ENCODE measurements at places on chromosomes 3 and 15. TPM values are rescaled to one million over a fixed set of nuclear protein-coding genes. Genes with fewer than 3 reads are reported as not detected.

- H3K27ac ChIP-seq = no peak overlapping the region
- no peak for DNase-seq
- no peaks in the 10 kb centered on the region for H3K36me3 ChIP-seq
- H3K4me3 ChIP-seq = no peak overlapping the region
Observed at GRCh38 chr15:96431786-96432185, 101.3 kb downstream of the NR2F2 start.

DNA sequence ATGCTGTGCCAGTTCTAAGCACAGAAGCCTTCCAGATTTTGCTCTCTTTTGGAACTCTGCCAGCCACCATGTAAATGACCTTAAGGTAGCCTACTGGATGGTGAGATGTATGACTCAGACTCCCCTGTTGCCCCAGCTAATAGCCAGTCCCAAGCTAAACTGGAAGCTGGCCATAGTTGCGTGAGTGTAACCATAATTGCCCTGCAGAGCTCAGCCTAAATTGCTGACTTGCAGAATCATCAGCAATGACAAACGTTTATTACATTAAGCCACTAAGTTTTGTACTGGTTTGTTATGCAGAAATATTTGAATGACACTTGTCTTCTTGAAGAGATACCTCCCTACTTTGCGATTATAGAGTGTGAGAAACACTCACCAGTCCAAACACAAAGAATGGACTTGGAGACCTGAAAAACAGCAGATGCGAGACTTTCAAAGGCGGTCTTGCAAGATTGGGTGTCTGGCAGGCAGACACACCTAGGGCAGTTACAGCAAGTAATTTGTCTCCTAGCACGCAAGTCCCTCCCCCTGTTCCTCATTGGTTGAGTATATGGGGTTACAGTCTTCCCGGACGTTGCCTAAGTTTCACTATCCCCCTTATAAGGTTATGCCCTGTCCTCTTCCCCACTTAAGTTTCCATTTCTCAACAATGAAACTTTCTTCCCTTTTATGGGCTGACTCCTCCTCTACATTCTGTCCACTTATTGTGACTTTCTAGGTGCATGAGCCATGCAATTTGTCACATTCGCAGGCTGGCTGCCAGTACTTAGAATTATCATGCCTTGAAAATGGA is 83.6 kb upstream of the XCR1 start:
- no peaks in the 10 kb centered on the region for H3K4me1 ChIP-seq
- no peak overlapping the region for H3K4me3 ChIP-seq
- no peaks in the 10 kb centered on the region for H3K27me3 ChIP-seq
- H3K36me3 ChIP-seq = no peaks in the 10 kb centered on the region
- no peak for DNase-seq

DNA sequence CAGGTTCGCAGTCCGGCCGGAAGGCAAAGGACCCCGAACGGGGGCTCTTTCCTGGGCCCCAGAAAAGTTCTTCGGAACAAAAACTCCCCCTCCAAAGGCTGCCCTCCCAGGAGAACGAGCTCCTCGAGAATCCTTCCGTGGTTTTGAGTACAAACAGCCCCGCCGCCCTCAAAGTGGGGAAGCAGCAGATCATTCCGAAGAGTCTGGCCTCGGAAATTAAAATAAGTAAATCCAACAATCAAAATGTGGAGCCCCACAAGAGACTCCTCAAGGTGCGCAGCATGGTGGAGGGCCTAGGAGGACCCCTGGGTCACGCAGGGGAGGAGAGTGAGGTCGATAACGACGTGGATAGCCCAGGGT is 1.3 kb downstream of the ARHGEF26 start:
- H3K27me3 ChIP-seq = no peaks in the 10 kb centered on the region
- H3K36me3 ChIP-seq = peaks cover 4% of the 10 kb centered on the region
- no peak for DNase-seq
- peak overlapping the region; percentile 95 for H3K4me3 ChIP-seq
- H3K27ac ChIP-seq = peak overlapping the region; percentile 94
- H3K4me1 ChIP-seq = peaks cover 39% of the 10 kb centered on the region

GRCh38 chr3:60552581-60552980 is 698.7 kb downstream of the FHIT start:
- no peak for DNase-seq
- no peaks in the 10 kb centered on the region for H3K36me3 ChIP-seq
- H3K27me3 ChIP-seq = no peaks in the 10 kb centered on the region

- H3K27me3 ChIP-seq = no peaks in the 10 kb centered on the region
- H3K27ac ChIP-seq = peak overlapping the region; percentile 46
- peak overlapping the region; percentile 66 for H3K4me3 ChIP-seq
- H3K36me3 ChIP-seq = no peaks in the 10 kb centered on the region
- peak; percentile 72 for DNase-seq
Observed at GRCh38 chr3:50675179-50676030, 678 bp downstream of the DOCK3 start.

GRCh38 chr15:74137537-74137894 is 7.1 kb downstream of the ISLR2 start:
- peaks cover 49% of the 10 kb centered on the region for H3K4me1 ChIP-seq
- no peak for DNase-seq
- no peaks in the 10 kb centered on the region for H3K36me3 ChIP-seq
- peaks cover 34% of the 10 kb centered on the region for H3K27me3 ChIP-seq
- no peak overlapping the region for H3K4me3 ChIP-seq
- H3K27ac ChIP-seq = no peak overlapping the region

GRCh38 chr3:65149877-65150276 is 462.1 kb upstream of the ADAMTS9 start:
- DNase-seq = no peak
- H3K27me3 ChIP-seq = no peaks in the 10 kb centered on the region
- no peak overlapping the region for H3K4me3 ChIP-seq
- no peaks in the 10 kb centered on the region for H3K4me1 ChIP-seq

Gene ICE2
- total RNA-seq = 30.0 TPM

Gene IMPDH2
- 118 TPM for total RNA-seq

Gene TMEM45A
- 13.8 TPM for total RNA-seq

Gene GPR149
- total RNA-seq = not detected

Gene GHSR
- total RNA-seq = 0.99 TPM
